ENCODE measurements at places on chromosomes 2 and 18. TPM values are rescaled to one million over a fixed set of nuclear protein-coding genes. Genes with fewer than 3 reads are reported as not detected.

The PAPOLG gene
- 32.1 TPM for total RNA-seq

The SCN3A gene
- total RNA-seq: 6.2 TPM

The EN1 gene
- not detected for total RNA-seq

The CYS1 gene
- total RNA-seq: 7.2 TPM

The EMILIN2 gene
- total RNA-seq: 55.3 TPM

The AKAIN1 gene
- total RNA-seq: not detected

The LAMA3 gene
- total RNA-seq: 59.5 TPM

The SNED1 gene
- total RNA-seq: 87.1 TPM

The ANTXR1 gene
- 104 TPM for total RNA-seq

The CPLX4 gene
- not detected for total RNA-seq

The CACNB4 gene
- total RNA-seq: 1.2 TPM

DNA sequence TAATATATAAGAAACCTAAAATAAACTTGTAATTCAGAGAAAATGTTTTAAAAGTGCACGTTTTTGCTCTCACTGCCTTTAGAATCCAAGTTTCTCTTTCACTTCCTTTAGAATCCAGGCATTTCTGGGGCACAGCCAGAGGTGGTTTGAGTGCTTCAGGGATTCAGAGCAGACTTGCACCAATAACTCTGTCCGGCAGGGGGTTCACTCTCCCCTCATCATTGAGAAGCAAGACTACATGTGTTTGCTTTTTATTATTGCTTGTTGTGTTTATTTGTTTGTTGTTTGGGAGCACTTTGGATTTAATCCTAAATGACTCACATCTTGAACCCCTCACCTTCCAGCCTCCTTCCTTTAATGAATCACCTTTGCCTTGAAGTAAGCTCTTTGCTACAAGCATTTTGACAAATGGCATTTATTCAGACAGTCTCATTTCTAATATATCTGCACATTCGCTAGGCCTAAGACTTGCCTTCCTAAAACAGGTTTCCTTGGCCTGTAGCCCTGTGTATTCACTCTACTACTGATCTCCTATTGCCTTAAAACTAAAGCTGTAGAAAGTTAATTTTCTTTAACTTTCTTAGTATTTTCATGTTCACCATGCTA, 233.5 kb upstream of the ATP5MC3 start:
- DNase-seq: peak; percentile 20

- DNase-seq: no peak
Measured at GRCh38 chr2:23078784-23079434, 306.1 kb upstream of the KLHL29 start.

- DNase-seq: no peak
Measured at GRCh38 chr2:215619022-215619958, 183.4 kb upstream of the FN1 start.

DNA sequence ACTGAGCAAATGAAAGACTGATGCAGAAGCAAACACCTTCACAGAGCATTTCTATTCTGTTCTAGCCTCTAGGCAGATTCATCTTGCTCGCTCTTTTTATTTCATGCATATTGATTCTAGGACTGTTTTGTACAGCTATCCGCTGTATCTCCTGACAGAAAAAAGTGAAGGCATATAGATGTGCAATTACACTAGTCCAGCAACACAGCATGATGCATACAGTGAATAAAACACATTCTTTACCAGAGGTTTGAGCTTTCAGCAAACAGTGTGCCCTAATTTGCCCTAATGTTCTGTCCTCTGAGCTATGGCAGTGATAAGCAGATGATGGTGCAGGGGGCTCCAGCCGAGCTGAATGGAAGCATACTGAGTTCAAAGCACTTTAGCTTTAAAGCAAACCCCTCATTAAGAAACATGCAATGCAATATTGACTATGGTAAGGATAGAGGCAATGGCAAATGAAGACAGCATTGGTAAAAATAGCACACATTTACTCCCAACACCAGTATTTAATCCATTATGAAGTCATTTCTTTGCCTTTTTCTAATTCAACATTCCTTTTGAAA, 141.2 kb upstream of the RGPD4 start:
- DNase-seq: no peak

DNA sequence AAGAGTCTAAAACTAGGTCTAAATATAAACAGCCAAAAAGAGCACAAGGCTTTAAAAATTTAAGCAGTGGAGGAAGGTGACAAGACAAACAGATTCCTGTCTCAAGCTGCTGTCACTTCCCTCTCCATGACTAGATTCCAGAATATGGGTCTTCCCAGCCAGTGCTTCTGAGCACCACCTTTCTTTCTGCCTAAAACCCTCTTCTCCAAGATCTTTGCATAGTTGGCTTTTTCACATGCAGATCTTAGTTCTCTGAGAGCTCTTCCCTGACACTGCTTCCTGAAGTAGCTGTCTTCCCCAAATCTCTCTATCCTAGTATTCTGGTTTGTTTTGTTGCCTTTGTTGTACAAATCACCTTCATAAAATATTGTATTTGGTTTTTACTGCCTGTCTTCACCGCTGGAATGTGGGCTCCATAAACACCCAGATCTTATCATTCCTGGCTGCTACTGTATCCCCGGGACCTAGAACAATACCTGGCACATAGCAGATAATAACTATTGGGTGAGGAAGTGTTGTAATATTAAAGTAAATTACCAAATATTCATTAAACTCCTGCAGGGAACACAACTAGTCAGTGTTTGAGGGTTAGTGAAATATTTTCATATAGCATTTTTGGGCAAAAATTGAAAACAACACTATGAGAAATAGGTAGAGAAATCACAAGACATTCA, 150.2 kb downstream of the CCDC85A start:
- no peak for DNase-seq

GRCh38 chr2:479490-480176, 191.7 kb upstream of the ALKAL2 start:
- DNase-seq: no peak

DNA sequence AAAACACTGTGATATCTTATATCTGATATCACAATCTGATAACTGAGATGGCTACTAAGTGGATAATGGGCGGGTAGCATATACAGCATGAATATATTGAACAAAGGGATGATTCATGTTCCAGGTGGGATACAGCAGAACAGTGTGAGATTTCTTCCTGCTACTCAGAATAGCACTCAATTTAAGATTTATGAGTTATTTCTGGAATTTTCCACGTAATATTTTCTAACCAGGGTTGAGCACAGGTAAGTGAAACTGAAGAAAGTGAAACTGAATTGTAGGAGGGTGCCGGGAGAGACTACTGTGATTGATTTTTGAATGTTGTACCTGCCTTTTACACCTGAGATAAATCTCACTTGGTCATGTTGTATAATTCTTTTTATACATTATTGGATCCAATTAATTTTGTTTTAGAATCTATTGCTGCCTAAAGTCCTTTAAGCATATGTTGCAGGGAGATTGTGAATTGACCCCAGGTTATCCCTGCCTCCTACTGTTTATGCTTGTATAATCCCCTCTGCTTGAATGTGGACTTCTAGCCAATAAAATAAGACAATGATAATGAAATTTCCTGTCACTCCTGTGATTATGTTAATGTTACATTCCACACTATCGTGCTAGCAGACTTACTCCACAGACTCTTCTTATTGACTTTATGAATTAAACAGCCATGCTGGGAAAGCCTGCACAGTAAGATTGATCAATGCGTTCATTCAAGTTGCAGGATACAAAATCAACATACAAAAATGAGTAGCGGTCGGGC, 67.6 kb upstream of the RBBP8 start:
- DNase-seq: no peak

DNA sequence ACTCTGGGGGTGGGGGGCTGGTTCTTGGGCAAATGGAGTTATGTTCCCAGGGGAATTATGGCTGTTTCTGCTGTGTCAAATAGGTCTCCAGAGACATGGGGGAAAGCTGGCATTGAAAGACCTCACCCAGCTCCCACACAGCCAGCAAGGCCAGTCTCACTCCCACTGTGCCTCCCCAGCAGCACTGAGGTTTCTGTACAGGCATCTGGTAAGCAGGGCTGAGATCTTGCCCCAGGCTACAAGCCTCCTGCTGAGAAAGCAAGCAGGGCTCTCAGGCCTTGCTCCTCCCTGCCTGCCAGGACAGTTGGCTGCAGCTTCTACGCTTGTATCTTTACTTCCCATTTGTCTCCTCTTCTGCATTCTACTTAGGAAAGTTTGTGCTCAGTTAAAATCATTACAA, 50.5 kb upstream of the FHOD3 start:
- no peak for DNase-seq

GRCh38 chr2:139201516-139201915, 421.3 kb upstream of the NXPH2 start:
- no peak for DNase-seq

DNA sequence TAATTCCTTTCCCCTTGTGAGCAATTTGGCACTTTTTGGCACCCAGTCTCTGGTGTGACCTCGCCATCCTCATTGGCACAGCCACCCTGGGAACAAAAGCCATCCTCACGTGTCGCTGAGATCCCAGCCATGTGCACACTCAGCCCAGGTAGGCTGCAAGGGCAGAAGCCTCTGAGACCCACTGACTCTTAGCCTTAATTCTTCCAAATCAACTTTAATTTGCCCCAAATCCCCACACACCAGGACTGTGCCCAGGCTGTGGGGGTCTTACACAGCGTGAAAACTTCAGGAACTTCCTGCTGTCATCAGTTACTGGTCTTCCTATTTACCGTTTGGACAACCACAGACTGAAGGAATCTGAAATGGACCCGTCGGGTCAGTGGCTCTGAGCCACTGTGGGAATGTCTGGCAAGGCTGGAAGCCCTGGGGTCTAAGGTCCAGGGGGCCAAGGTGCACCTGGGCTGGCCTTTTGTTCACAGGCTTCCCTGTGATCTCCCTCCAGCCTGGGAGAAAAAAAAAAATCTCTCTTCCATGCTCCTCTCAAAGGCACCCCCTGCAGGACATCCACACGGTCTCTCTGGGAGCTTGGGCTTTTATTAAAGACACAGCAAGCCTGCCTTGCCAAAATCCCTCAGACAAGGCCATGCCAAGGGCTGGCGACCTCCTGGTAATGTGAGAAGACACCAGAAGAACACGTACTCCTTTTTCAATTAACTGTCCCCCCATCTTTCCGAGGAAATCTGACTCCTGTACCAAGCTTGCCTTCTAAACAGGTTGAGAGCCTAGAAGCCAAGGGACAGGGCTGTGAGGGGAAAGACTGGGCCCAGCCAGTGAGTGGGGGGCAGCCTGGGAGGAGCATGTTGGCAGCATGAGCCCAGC, 42.1 kb upstream of the LAPTM4A start:
- DNase-seq: peak; percentile 63

DNA sequence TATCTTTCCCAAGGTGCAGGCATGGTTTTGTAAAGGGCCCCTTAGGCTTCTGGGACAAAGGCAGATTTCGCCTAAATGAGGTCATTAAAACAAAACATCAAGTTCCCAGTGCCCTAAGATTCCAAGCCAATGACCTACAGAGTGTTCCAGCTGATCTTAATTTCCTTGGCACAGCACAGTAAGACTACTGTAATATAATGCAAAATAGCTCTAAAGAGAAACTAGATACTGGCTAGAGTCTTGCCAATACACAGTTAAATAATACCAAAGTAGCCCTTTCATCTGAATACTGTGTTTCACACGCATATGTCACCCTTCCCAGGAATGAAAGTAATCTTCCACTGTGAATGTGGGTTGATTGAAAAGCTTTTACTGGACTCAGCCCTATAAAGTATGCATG, 14.7 kb downstream of the GRB14 start:
- no peak for DNase-seq

DNA sequence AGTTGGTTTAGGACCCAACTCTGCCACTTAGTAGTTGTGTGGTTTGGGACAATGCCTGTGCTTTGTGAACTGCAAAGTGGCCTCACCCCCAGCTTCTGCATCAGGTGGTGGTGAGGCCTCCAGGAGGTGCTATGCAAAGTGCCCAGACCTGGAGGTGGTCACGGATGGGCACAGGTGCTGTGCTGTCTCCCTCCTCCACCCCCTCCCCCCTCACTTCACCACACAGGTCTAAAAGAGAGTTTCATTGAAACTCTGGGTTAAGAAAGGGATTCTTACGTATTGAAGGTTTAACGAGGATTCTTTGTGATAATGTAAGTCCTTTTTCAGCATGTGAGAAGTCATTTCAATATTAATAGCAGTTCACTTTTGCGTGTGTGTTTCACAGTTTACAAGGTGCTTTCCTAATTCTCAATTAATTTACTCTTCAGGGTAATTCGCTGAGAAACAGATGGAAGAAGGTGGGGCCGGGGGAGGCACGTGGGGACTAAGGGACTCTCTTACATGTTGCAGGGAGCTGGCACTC, 369.9 kb downstream of the LPIN1 start:
- no peak for DNase-seq

DNA sequence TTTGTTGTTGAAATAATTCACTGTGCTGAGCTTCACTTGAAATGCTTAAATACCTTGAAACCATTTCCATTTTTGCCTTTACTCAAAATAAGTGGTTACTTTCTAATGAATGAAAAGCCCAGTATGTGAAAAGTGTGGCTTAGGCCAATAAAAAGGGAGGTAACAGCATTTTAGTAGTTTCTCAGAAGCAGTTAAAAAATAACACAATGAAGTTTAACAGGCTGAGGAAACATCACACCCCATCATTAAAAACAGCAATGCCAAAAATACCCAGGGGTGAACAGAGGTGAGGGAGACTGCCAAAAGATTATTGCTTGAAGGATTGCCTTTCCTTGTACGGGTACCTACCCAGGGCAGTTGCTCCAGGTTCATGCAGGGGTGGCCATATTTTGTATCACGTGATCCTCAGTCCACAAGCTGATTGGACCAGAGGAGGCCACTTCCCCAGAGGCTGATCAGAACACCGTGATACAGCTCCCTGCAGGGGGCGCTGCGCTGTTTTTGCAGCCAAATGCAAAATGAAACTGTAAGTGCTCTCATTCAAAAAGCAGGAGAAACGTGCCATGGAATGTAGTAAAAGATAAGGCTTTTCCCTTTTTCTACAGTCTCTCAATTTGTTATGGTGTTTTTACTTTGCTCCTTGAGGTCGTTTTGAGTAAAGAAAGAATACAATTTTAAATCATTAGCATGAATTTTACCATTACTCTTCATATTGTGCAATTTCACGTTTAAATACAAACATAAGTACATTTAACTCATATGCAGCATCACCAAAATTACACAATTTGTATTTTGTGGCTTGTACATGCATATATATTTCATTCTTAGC, 70.2 kb upstream of the SH3BP4 start:
- peak; percentile 87 for DNase-seq

DNA sequence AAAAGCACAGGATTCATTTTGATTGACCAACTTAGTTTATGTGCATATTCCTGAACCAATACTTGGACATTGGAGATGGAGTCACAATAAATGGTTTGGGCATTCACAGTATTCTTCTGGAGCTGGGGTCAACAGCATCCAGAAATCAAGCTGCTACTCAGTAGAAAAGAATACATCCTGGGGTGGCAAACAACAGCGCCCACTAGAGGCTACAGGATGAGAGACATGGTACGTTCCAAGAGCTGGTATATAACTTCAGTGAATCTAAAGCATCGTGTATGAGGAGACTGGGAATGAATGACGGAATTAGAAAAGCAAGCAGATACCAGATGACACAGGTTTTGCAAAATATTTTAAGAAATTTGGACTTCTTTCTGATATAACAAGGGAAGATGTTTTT, 142.9 kb upstream of the FIGN start:
- DNase-seq: no peak

DNA sequence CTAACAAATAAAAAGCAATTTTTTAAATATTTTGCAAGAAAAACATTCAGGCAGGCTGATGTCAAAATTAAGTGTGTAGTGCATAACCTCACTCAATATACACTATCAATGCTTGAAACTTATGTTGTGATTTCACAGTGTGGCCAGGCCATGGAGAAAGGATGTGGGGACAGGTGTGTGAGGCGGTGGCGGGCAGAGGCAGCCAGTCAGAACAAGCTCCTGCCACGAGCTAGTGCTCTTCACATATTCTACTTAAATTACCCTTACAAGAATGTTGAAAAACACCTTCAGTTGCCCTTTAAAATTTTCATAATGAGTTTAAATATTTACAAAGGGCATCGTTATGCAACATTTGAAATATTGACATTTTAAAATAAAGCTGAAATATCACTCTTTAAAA, 43.2 kb downstream of the CYB5A start:
- DNase-seq: no peak
